ENCODE measurements at places on chromosomes 12 and 14.

GRCh38 chr12:2383325-2384028 lies 330.7 kb downstream of the CACNA1C start:
- DNase-seq: no peak

- DNase-seq: no peak
These were observed 6.1 kb upstream of the KRAS start for GRCh38 chr12:25256826-25257225.

GRCh38 chr12:48060474-48060873 lies 45.4 kb downstream of the SENP1 start:
- no peak for DNase-seq

GRCh38 chr12:49983892-49984291 lies 11.1 kb downstream of the AQP6 start:
- DNase-seq: no peak

- no peak for DNase-seq
These were observed 434.4 kb upstream of the PDE3A start for GRCh38 chr12:19933924-19934323.

DNA sequence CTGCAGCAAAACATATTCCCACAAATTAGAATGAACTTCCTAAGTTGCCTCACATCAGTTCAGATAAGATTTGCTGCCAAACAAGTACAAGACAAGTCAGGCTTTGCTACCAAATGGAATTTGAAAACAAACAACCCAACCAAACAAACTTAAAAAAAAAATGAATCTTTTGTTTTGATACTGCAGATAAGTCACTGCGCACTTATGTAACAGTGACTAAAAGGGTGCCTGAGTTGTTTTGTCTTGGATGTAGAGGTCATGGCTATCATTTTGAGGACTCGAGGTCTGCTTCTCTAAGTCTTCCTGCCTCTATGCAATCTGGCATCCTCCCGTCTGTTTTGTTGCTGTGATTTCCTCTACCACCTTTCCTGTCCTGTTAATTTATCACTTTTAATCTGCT lies 11.1 kb upstream of the EPS8 start:
- no peak for DNase-seq

GRCh38 chr12:85626001-85626783 lies 210.0 kb downstream of the RASSF9 start:
- DNase-seq: no peak

- peak; percentile 40 for DNase-seq
These were observed 9.8 kb upstream of the PARP11 start for GRCh38 chr12:3882896-3883564.

DNA sequence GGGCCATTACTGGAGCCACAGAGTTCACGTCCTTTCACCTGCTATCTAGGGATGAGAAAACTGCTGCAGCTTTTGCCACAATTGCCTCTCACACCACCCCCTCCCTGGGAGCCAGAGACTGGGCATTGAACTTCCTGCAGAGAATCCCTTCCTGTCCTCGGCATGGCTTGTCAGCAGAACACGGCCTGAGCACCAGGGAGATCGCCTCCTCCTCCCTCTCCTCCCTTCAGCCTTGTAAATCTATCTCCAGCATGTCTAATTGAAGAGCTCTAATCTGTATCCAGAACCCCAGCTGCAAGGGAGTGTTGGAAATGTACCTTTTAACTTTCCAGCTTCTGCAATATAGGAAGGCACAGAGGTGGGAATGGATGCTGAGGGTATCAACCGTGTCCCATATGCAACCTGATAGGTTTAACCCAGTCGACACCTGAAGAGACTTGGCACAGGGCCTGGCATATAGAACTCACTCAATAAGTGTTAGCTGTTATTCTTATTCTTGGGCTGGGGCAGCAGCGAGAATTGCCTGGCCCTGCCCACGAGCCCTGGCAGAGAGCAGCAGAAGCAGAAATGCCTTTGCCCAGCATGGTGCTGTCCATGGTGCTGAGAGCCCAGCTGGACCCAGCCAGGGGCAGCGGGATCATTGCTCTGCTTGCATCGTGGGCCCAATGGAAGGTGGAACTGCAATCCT lies 26.8 kb downstream of the TMEM63C start:
- peak; percentile 11 for DNase-seq

DNA sequence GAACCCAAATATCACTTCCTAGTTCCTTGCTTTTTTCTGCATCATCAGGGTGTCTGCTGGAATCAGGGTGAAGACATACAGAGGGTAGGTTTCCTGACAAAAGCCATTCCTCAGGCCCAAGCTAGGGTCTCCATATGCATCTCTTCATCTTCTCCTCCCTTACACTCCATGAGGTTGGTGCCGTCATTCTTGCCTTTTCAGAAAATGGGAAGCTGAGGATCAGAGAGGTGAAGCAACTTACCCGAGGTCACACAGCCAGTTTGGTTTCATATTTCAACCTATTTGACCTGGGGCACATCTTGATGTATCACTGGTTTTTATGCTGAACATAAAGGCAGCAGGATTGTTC lies 7.3 kb upstream of the FAM222A start:
- DNase-seq: no peak

DNA sequence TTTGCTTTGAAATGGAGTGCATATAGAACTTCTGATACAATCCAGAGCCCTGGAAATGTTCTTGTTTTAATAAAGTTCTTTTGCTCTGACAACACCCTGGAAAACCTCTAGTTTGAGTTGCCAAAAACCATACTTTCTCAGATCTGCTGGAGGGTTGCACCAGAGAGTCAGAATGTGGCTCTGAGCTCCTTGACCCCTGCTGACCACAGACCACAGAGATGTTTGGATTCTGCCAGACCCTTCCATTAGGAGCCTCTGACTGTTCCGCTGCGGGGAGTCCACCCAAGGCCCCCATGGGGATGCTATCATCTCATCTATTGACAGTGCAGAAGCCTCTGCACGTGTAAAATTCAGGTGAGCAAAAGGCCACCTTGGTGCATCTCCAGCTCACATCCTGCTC lies 332.6 kb downstream of the GLT1D1 start:
- DNase-seq: no peak

GRCh38 chr14:90573385-90574105 lies 176.7 kb downstream of the CALM1 start:
- no peak for DNase-seq

- DNase-seq: no peak
These were observed 993.5 kb downstream of the SLC6A15 start for GRCh38 chr12:83919081-83919480.

DNA sequence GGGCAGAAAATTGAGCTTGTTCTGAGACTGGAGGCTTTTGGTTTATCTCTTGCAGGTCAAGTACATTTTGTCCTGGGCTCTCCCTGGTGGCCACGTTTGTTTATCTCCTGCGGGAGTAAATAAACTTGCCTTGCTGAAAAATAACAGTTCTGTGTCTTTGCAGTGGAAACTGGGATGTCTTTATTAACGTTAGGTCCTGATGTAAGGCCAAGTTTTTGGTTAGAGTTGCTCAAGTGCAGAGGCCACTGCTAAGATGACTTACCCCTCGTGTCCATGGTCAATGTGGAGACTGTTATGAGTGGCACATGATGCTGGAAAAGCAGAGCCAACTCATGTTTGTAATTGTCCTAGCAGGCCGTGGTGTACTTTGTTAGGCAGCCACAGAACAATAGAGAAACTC lies 3.8 kb downstream of the PTPN11 start:
- DNase-seq: no peak

DNA sequence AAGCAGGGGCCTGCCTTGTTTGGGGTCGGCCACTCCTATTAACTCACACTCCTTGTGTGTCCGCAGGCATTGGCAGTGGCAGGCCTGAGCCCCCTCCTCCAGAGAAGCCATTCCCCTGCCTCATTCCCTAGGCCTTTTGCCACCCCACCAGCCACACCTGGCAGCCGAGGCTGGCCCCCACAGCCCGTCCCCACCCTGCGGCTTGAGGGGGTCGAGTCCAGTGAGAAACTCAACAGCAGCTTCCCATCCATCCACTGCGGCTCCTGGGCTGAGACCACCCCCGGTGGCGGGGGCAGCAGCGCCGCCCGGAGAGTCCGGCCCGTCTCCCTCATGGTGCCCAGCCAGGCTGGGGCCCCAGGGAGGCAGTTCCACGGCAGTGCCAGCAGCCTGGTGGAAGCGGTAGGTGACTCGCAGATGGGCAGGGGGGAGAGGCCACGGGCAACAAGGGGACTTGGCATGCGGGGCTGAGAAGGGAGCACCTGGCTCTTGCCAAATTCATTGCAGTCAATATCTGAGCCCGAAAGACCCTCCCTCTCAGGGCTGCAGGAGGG lies 106.3 kb upstream of the FKBP4 start:
- DNase-seq: no peak

DNA sequence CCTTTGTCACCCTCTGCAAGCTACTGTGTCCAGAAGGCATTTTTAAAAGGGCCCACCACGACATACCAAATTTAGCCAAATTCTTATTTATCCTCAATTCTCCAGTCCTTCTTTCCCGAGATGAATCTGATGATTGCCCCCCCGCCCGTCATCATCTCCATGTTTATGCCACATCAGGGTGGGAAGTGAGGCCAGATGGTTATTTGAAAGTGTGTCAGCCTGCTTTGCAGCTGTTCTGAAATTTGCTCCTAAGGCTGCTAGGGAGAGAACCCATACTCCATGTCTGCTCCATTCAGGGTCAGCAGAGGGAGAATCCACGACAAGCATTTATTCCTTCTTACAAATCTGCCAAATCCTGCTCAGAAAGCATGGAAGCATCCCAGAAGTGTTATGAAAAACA lies 337.8 kb downstream of the ADAMTS20 start:
- DNase-seq: no peak

- no peak for DNase-seq
These were observed 111.3 kb downstream of the FOXG1 start for GRCh38 chr14:28877923-28878322.

DNA sequence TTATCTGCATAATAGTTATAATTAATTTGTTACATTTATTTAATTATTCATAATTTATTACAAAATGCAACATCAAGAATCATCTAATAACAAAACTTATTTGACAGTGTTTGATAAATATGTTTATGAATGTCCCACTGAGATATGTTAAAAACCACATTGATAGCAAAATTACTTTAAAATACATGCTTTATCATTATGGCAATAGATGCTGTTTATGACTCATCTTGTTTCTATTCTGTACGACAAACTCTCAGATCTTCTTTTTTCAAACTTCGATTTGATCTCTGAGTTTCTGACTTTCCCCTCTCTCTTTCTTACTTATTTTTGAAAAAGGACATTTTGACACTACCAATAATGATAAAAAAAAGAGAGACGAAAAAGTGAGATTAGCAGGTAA lies 56.8 kb upstream of the LRRK2 start:
- DNase-seq: no peak

GRCh38 chr12:71085575-71085974 lies 72.2 kb downstream of the TSPAN8 start:
- no peak for DNase-seq

DNA sequence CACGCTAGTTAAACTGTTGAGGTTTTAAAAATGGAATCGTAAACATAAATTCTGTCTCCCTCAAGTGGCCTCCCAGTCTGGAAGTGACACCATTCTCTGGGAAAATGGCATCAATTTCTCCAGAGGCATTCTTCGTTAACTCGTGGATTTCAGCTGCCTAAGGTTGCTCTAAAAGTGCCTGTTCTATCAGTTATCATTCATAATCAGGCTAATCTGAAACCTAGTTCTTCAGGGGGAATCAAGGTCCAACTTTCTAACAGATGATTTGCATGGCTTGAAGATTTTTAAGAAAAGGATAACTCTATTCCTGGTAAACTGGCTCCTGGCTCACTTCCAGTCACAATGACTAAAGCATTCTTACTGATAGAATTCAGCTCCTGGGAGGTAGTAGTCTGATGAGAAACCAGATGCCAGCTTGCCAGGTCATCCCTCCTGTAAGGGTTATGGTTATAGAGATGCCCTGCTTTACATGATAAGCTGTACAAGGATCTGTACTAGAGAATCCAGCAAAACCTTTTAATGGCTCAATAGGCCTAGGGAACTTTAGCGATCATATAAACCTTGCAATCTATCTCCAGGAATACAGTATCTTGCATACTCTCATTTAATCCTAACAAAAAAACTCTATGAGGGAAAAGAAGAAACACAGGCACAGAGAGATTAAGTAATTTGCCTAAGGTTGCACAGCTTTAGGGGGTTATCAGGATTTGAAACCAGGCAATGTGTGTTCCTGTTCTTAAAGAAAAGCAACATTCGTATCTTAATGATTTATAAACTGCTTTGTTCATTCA lies 1.5 kb downstream of the L3HYPDH start:
- no peak for DNase-seq

GRCh38 chr14:72947366-72948160 lies 21.3 kb downstream of the DCAF4 start:
- no peak for DNase-seq

GRCh38 chr12:69896653-69897381 lies 71.8 kb downstream of the MYRFL start:
- DNase-seq: no peak

DNA sequence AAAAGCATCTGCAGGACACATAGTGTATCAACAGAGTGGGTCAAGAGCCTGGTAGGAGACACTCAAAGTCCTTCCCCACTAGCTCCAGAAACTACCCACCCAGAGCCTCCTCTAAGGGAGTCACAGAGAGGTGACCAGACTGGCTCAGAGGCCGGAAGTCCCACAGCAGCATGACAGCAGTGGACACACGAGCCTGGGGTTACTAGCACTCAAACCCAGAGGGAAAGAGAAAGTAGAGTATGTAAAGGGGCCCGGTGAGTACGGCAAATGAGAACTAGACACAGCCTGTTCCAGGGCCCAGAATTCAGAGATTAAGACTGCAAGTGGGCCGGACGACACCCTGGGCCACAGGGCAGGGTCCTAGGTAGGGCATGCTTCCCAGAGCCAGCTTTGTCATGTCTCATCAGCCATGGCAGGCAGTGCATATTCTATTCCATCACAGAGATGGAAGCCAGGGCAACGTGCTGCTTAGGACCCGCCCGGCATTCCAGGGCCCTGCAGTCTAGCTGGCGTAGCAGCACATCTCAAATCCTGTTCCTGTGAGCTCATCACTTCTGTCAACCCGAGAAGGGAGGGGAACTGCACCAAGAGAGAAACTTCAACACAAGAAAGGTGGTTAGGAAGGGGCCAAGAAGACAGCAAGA lies 4.2 kb downstream of the IFFO1 start:
- no peak for DNase-seq

DNA sequence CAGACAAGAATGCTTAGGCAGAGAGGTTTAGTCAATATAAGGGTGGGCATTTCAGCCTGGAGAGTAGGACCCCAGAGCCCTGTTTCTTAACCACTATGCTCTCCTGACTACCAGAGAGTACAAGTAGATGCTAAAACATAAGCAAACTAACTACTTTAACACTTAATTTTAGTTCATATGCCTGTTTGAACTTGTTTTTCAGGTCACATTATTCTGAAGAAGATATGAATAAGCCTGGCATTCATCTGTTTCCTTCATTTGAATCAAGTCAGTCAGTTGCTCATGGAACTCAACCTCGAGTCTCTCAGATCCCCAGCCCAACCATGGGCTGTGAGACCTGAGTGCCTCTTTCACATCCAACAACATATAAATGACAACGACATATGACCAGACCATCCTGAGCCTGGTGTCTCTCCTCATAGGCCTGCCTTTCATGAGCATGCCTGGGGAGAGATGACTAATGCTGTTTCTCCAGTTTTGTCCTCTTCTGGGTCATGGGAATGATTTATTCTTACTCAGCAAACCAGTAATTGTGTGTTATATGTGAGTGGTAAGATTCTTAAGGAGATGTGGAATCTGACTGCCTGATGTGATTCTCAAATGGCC lies 251.1 kb upstream of the BTG1 start:
- no peak for DNase-seq

GRCh38 chr12:92297405-92297804 lies 151.8 kb upstream of the BTG1 start:
- no peak for DNase-seq

- no peak for DNase-seq
These were observed 134.3 kb downstream of the MED13L start for GRCh38 chr12:116142936-116143898.

- peak; percentile 30 for DNase-seq
These were observed 127.9 kb upstream of the TMEM132D start for GRCh38 chr12:130031571-130032189.
